ENCODE measurements at places on chromosomes 4 and X.

- DNase-seq = no peak
These were observed 527.6 kb upstream of the FAM47C start for GRCh38 chrX:36480441-36480990.

GRCh38 chr4:95141361-95141760, 383.6 kb downstream of the BMPR1B start:
- no peak for DNase-seq

GRCh38 chr4:60201052-60201673, 999.0 kb upstream of the ADGRL3 start:
- DNase-seq = no peak

DNA sequence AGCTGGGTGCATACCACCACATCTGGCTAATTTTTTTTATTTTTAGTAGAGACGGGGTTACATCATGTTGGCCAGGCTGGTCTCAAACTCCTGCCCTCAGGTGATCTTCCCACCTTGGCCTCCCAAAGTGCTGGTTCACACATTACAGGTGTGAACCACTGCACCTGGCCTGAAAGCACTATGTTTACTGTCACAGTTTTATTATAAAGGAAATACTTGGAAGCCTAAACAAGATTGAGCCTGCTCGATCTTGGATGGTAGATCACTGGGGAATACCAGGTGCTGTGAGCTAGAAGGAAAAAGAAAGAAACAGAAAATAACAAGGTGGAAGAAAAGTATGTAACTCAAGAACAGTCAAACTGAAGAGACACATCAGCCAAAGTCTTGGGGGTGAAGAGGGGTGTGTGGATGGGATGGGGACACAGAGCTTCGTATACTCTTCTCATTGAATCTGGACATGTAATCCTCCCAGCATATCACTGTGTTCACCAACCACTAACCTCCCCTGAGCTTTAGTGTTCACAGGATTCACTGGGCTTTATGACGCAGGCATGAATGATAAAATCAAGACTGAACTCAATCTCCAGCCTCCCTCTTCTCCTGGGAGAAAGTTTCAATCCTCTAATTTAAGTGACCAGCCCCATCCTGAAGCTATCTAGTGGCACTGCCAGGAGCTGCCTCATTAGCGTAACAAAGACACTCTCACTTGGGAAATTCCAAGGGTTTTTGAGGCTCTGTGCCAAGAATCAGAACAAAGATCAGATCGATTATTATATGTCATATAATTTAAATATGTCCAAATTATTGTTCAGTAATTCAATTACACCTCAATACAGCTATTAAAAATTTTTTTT, 40.9 kb downstream of the PDS5A start:
- DNase-seq = no peak

DNA sequence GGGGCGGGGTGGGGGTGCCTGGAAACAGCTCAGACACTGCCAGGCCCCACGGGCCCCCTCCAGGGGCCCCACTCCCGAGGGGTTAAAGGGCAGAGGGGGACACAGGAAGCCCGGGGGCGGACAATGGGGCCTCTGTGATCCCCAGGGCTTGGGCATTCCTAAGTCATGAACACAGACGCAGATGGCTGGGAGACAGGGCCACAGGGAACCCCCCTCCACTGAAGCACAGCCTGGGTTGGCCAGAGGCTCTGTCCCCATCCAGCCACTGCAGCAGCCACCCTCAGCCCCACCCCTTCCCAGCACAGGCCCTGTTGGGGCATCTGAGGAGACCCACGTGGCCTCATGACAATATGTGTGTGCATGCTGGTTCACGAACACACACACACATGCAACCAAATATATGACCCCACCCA, 3.9 kb downstream of the L1CAM start:
- DNase-seq = no peak

DNA sequence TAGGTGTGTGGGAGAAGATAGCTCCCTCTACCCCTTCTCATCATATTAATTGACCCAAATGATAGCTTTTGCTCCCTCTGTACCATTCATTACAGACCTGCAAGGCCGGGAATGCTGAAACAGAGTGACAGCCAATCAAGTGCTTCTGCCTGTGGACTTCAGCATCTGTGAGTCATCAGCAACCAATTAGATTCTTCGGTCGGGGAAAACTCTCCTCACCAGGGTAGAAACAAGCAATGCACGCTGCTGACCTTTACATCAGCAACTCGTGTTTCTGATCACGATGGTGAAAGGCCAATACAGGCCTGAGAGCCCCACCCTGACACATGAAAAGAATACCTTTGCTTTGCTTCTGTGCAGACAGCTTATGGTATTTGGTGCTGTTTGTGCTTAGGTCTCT, 347.2 kb upstream of the DDX53 start:
- no peak for DNase-seq

- DNase-seq = no peak
These were observed 190.6 kb upstream of the NEIL3 start for GRCh38 chr4:177119021-177119471.

DNA sequence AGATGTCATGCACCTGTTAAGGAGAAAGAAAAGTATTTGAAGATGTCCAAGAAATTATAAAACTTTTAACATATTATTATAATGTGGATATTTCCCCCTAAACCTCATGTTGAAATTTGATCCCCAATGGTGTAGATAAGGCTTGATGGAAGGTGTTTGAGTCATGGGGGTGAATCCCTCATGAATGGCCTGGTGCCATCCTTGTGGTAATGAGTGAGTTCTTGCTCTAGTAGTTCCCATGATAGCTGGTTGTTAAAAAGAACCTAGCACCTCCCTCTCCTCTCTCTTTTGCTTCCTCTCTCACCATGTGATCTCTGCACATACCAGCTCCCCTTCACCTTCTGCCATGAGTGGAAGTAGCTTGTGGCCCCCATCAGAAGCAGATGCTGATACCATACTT, 176.6 kb upstream of the NR3C2 start:
- no peak for DNase-seq

GRCh38 chr4:52102587-52102986, 51.5 kb downstream of the SPATA18 start:
- no peak for DNase-seq

- DNase-seq = no peak
These were observed 764.7 kb downstream of the TRIML1 start for GRCh38 chr4:188903986-188904385.

DNA sequence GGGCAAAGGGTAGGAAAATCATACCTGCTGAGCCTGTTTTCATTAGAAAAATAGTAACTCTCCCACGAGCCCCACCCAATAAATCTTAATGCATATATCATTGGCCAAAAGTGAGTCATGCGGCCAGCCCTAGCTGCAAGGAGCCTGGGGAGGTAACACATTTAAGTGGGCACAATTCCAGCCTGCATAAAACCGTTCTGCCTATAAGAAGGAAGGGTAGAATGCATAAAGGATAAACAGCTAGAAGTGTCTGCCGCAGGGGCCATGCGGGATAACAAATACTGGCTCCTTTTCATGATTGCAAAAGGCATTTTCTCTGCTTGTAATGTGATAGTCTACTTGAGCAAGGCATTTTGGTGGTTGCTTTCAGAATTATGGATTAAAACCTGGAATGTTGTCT, 37.1 kb downstream of the EFHC2 start:
- DNase-seq = no peak

- no peak for DNase-seq
These were observed 52.2 kb downstream of the APOO start for GRCh38 chrX:23855569-23855968.

- no peak for DNase-seq
These were observed 36.5 kb downstream of the TBL1X start for GRCh38 chrX:9501362-9501761.

- DNase-seq = no peak
These were observed 190.2 kb upstream of the POF1B start for GRCh38 chrX:85569686-85570085.

- DNase-seq = no peak
These were observed 1986.7 kb downstream of the PCDH7 start for GRCh38 chr4:32706893-32707292.
